ENCODE measurements at places on chromosomes 16 and 17.
A peak's percentile ranks its signal among the peaks of the same experiment; 100 is the strongest.

- DNase-seq, result no peak
Observed at GRCh38 chr17:66711881-66712321, 123.0 kb upstream of the CACNG5 start.

GRCh38 chr16:66905633-66906539 lies 12.8 kb downstream of the CDH16 start:
- peak; percentile 58 for DNase-seq

GRCh38 chr17:72405662-72406230 lies 284.9 kb downstream of the SOX9 start:
- no peak for DNase-seq

GRCh38 chr17:76575570-76575969 lies 10.1 kb downstream of the ST6GALNAC2 start:
- no peak for DNase-seq

- DNase-seq, result no peak
Observed at GRCh38 chr17:78358538-78359320, 1.1 kb downstream of the SOCS3 start.

DNA sequence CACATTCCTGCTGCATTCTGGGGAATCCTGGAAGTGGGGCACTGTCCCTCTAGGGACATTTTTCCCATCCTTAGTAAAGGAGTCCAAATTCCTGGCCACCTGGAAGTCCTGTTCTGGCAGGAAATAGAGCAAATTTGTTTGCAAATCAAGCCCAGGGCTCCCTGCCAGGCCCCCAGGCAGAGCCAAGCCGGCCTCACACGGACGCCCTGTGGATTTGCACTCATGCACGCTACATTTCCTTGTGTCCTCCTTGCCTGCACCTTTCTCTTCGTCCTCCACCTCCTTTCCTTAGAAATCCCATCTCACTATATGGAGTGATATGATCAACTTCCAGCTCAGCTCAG lies 7.0 kb upstream of the CALB2 start:
- no peak for DNase-seq

DNA sequence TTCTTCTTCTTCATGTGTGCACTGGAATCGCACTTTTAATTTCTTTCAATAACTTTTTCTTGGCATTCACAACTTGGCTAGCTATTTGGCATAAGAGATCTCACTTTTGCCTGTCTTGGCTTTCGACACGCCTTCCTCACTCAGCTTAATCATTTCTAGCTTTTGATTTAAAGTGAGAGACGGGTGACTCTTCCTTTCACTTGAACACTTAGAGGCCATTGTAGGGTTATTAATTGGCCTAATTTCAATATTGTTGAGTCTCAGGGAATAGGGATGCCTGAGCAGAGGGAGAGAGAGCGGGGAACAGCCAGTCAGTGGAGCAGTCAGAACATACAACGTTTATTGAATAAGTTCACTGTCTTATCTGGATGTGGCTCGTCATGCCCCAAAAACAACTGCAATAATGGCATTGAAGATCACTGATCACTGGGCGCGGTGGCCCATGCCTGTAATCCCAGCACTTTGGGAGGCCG lies 200.3 kb downstream of the SEC14L1 start:
- no peak for DNase-seq

DNA sequence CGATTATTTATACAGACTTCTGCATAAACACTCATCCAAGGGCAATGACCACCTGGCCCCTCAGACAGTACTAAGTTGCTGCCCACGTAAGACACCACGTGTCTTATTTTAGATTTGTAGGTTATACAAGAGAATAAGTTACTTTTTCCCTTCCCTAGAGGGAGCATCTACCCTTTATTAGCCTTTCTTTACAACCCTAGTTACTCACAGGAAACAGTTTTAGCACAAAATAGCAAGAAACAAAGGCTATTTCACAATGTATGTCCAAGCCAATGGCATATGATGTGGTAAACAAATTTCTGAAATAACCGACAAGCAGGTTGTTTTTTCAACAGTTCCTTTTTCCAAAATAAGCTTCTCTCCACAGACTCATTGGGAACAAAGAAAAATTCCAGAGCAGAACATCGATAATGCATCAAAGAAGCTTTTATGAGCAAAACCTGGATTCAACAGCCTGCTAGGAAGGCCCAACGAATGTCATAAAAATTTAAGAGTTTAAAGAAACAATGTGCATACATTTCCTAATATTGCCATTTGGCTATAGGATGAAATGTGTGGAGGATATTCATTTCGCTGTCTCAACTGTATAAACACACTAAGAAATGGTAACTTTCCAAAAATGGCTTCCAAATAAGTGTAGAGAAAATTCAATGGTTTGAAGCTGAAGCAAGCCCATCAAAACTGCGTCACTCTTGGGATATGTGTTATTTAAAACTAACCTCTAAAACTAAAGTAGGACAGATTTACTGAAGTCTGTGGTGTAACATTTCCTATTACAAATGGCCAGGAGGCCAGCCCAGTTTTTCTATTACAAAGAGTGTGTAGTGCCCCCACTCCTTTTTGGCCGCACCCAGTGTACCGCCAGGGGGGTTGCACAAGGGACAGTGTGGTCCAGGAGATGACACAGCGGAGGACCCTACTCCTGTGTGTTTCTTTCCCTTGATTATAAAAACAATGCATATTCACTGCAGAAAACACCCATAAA lies 50.4 kb upstream of the ERN1 start:
- DNase-seq, result no peak

GRCh38 chr16:12535535-12536411 lies 267.9 kb downstream of the CPPED1 start:
- peak; percentile 69 for DNase-seq

- DNase-seq, result no peak
Observed at GRCh38 chr17:38550661-38551060, 55.1 kb downstream of the SRCIN1 start.

- DNase-seq, result no peak
Observed at GRCh38 chr17:72614871-72615626, 477.4 kb downstream of the SLC39A11 start.

- DNase-seq, result peak; percentile 9
Observed at GRCh38 chr17:66437476-66438026, 135.1 kb downstream of the PRKCA start.

- DNase-seq, result peak; percentile 35
Observed at GRCh38 chr17:45050481-45051059, 862 bp downstream of the DCAKD start.

GRCh38 chr17:1939981-1940809 lies 84.9 kb downstream of the RTN4RL1 start:
- DNase-seq, result no peak

- DNase-seq, result no peak
Observed at GRCh38 chr16:51151435-51151960, 428 bp upstream of the SALL1 start.

- DNase-seq, result no peak
Observed at GRCh38 chr17:72516772-72517399, 396.1 kb downstream of the SOX9 start.

DNA sequence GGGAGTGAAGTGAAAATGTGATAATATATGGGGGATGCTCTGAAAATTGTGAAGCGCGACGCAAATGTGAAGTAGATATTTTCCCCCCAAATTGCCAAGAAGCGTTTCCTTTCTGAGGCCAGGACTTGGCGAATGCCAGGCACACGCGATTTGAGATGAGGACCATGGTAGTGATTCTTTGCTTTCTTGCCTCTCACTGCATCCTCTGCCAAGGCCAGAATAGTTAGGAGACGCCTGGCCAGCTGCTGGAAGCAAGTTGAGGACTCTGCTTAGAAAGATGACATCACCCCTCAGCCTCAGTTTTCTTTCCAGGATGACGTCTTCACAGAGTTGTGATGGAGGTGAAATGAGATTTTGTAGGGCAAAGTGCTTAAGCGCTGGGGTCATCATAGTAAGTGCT lies 25.9 kb downstream of the PIPOX start:
- no peak for DNase-seq

DNA sequence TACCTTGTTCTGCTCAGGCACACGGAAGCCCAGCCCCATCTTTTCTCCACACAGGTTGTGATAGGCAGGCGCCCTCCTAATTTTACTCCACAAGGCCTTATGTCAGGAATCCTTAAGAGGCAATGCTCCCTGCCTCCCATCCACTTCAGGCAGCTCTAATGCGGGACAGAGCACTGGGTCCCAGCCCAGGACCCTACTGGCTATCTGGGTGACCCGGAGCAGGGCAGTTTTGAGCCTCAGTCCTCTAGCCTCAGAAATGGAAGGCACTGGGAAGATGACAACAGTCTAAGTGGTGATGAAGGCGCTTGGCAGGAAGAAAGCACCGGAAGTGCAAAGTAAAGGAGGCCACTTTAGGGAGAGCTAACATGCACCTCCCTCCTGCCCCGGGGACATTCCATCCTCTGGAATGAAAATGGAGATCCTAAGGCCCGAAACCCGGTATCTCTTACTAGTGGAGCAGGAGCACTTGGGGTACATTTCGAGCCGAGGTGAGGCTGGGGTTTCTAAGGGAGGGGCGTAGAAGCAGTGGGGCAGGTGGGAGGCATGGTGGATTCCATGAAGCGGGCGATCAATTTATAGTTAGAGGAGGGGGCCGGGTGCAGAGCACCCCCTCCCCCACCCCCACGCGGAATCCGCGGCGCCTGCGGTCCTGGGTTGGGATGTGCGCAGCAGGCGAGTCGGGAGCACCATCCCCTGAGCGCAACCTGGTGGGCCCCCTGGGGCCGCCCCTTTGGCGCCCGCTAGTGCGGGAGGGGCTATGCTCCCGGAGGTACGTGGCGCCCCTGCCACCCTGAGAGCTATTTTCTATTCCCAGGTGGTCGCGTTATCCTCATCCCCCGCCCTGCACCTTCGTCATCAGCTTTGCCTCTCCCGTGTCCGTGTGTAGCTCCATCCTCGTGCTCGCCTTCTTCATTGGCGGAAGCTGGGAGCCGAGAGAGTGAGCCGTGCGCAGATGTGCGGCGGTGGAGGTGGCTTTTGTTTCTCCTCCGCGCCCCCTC lies 4.9 kb downstream of the MT1F start:
- DNase-seq, result peak; percentile 41

GRCh38 chr17:62478424-62478879 lies at the start of gene TLK2:
Gene TLK2 (plus strand): TSS chr17:62478825. CDS start chr17:62481126, 2,301 bp downstream.
- DNase-seq, result peak; percentile 79

DNA sequence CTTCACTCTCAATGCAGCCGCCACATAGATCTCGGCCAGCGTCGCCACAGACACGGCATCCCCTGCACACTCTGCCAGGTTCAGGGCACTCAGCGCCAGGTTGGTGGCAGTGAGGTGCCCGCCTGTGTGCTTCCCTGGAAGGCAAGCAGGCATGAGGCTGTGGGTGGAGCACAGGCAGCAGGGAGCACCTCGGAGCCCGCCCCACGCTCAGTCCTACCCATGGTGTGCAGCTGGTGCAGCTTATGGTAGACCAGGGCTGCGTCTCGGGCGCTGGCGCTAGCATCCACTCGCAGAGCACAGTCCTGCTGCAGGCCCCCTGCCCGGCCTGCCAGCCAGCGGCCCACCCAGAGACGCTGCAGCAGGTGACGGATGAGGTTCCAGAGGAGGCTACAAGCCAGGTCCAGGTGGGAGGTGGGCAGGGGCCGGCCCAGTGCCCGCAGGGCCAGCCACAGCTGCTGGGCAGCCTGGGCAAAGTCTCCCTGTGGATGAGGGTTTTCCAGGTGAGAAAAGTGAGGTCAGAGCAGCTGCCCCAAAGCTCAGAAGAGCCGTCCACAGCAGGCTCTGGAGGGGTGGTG lies 20.5 kb downstream of the SREBF1 start:
- no peak for DNase-seq

DNA sequence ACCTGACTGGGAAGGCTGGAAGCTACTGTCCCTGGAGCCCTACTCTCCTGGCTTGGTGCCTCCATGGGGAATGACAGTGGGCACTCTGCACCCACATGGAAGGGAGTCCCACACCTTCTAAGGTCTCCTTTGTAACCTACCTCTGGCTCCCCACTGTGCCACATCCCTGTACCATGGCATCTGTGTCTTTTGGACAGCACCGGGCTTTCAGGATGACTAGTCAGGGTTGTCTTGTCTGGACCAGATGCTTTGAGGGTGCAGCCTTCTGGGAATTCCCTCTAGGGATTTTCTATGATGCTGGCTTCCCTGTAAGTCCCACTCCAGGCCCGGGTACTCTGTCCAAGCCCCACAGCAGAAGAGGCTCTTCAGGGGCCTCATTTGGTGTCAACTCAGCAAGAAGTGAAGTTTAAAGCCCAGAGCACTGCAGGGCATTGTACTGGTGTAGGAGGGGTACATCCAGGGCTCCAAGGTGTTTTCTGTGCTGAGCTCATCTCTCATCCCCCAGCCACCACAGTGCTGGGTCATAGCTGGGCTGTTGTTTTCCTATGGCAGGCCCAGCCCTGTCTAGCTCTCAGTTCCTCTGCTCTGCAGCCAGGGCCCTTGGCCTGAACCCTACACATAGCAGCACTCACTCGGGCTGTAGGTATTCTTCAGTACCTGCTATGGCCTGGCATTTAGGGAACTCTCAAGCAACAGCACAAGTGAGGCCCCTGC lies 255.3 kb downstream of the CPPED1 start:
- DNase-seq, result no peak

DNA sequence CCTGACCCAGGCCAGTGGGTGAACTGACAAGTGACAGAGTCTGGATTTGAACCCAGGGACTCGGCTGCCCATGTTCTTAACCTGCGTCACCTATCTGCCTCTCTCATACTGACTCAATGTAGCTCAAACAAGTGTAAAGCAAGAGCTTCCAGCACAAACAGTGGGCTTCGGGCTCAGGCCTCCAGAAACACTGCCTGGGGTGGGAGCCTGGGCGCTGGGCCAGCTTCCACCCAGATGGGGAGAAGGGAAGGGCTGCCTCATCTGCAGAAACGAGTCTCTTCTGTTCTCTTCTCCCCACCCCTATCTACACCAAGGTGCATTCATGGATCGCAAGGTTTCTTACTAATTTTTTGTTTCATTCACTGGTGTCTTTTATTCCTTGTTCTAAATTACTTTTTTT lies 1.3 kb downstream of the CDRT4 start:
- DNase-seq, result no peak

GRCh38 chr16:11470676-11471415 lies 115.9 kb downstream of the LITAF start:
- DNase-seq, result no peak

DNA sequence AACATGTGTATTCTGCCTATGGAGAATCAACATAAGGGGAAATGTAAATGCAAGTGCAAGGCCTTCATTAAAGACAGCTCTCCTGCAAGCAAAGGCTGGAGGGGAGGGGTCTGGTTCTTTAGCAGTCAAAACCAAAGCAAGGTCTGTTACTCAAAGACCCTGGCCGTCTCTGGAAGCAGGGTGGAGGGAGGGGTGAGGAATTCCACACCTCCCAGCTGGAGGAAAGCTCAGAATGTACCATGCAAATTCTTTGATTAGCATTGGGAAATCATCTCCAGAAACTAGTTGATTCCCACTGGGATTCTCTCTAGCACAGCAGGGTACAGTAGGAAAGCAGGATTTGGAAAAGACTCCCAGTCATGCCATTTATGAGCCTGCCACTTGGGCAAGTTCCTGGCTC lies 77.3 kb upstream of the ASIC2 start:
- DNase-seq, result no peak

- no peak for DNase-seq
Observed at GRCh38 chr17:63066158-63066813, 100.3 kb downstream of the TANC2 start.

GRCh38 chr17:10261098-10261497 lies 62.7 kb upstream of the GAS7 start:
- DNase-seq, result no peak
